Naive B cell (primary cell): ENCODE measurements at places on chromosomes 3 and 15. TPM values are rescaled to one million over a fixed set of nuclear protein-coding genes. Genes with fewer than 3 reads are reported as not detected.
A peak's percentile ranks its signal among the peaks of the same experiment; 100 is the strongest.

CCR5 gene
- polyA plus RNA-seq = not detected

BOC gene
- polyA plus RNA-seq = not detected

CISH gene
- polyA plus RNA-seq = 0.80 TPM

LRTM1 gene
- not detected for polyA plus RNA-seq

- DNase-seq = no peak
Observed at GRCh38 chr15:73386886-73387506, 18.2 kb upstream of the HCN4 start.

DNA sequence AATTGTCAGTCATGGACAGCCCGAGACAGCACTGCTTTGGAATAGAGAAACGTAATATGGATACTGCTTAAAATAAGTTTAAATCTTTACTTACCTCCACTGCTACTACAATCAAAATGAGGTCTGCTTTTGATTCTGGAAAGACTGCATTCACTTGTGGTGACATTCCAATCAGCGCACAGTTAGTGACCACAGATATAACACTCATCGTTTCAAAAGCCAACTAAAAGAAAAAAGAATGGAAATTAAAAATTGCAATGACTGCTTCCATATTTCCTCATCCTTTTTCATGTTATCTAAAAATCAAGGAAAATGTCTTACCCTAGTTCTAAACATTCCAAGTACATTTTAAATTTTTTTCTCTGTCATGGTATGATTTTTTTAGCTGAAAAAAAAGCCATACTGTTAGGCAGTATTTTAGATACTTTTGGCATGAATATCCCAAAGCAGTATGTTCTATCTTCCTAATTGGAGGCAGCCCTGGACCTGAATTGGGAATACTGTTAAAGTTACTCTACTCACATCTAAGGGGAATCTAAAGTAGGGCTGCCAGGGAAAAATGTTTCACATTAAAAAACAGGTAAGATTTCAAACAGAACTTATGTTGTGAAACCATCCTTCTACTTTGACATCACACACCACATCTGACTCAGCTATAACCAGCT is 72.1 kb downstream of the ANO10 start:
- DNase-seq = no peak

GRCh38 chr3:142278451-142278850 is 53.1 kb upstream of the GK5 start:
- DNase-seq = no peak

- peak; percentile 63 for DNase-seq
Observed at GRCh38 chr15:101156509-101157159, 95.2 kb downstream of the CHSY1 start.

- DNase-seq = no peak
Observed at GRCh38 chr3:25547943-25548674, 116.6 kb downstream of the TOP2B start.

DNA sequence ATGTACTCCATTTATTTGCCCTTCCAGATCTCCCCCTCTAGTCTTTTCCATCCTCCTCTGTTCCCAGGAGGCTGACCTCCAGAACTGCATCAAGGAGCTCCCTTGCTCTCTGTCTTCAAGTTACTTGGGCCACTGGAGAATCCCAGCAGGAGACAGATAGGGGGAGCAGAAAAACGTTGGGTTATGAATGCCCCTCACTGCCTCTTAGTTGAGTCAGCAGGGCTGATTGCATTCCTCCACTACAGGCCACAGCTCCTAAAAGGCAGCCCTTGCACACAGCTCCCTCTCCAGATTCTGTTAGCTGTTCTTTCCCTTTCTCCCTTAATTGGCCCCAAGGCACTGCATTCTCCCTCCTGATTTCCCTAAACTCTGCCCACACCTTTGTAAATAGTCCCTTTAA is 12.4 kb upstream of the CEP152 start:
- DNase-seq = no peak

DNA sequence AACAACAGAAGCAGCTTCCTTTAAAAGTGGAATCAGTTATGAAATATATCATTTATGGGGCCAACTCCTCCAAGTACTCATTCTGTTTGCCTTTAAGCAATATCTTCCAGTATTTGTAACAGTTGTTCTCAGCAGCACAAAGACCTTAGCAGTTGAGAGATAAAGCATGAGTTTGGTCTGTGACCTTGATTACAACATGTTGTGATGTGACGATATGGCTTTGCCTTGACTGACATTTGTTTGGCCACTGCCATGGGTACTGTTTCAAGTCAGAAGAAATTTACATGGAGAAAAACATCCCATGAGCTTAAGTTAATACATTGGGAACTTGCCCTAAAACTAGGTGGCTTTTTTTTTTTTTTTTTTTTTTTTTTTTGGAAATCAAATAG is 175.1 kb upstream of the KBTBD8 start:
- no peak for DNase-seq

DNA sequence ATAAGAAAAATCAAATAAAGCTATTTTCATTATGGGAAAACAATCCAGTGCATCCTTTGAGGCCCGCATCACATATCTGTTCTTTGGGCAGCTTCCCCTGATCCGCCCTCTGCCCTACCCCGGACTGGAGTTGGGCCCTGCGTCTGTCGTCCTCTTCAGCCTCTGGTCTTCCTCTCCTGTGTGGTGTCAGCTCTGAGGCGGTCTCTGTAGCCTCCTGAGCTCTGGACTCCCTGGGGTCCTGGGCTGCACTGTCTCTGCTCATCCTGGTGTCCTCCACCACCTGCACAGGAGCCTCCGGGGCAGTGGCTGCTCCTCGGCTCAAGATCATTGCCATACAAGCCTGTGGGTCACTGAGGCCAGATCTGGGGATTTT is 7.4 kb upstream of the SNX22 start:
- no peak for DNase-seq

- no peak for DNase-seq
Observed at GRCh38 chr3:111650378-111651275, 55.5 kb upstream of the ZBED2 start.

DNA sequence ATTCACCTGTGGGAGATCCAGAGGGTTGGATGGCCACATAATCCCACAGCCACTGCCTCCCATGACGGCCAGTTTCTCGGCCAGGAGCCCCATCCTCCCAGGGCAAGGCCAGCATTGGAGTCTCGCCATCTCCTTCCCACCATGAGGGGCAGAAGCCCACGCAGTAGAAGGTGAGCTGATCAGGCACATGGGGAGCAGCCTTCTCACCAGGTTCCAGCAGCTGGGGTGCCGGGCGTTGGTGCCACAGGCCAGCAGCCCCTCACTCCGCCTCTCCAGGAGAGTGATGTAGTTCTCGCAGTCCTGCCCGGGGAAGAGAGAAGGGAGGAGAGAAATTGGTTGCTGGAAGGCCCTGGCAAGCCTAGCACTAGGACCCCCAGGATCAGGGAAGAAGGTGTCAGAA is 16.1 kb downstream of the SEMA7A start:
- DNase-seq = no peak

DNA sequence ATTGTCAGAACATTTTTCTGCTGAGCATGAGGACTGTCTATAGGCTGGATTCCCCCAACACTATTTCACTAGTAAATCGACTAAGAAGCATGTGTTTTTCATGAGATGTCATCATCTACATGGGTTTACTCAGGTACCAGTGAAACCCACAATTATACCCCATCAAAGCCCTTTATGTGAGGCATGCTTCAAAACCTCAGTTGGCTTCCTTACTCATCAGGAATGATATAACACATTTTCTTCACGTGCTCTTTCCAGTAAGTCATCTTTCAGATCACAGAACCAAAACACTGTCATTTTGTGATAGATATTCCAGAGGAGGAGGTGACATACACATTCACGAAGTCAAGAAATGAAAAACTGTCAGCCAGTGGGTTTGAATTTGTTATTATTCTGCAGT is 116.5 kb downstream of the ANO10 start:
- no peak for DNase-seq

DNA sequence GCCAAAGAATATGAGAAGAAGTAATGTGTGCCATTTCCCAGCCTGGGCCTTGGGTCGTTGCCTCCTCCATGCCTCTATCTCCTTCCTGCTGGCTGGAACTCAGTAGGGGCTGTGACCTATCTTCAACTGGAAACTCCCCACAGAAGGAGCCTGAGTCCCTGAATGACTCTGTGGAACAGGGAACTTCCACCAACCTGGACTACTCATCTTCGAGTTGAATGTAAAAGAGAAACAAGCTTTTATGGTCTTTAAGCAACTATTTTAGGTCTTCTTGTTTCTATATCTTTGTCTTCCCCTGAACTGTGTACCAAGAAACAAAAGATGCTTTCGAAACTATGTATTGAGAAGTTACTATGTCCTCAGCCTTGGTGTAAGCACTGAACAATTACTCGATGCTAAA is 355.3 kb upstream of the NR2F2 start:
- DNase-seq = no peak

DNA sequence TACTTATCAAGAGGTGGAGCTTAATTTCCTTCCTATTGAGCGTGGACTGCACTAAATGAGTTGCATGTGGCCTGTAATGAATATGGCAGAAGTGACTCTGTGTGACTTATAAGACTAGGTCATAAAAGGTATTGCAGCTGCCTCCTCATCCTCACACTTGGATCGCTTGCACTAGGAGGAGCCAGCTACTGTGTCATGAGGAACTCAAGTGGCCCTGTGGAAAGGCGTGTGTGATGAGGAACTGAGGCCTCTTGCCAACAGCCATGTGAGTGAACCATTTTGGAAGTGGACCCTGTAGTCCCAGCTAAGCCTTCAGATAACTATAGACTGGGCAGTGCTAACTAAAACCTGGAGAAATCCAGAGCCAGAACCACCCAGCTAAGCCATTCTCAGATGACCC is 7.1 kb upstream of the SLC30A4 start:
- no peak for DNase-seq

DNA sequence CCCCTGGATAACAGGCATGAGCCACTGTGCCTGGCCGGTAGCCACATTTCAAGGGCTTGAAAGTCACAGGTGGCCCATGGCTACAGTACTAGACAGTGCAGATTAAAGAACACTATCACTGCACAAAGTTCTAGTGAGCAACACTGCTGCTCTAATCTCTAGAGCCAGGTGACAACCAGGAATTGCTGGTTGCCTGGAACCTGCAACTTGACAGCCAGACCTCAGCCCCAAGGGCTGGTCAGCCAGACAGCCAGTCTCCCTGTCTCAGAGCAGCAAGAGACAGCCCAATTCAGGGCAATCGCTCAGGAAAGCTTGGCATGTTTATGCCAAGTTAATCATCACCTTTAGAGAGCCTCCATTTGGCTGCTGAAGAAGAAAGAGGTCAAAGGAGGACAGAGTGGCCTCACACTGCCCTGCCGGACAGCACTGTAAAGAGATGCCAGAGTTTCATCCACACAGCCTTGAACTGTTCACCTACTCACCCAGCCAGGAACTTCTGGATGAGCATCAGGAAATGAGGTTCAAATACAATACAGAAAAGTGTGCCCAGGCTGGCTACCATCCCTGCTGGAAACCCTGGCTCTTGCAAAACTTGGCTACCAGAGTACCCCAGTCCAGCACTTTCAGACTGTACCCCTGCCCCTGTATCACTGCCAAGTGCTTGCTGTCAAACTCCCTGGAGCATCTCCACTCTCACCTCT is 6.0 kb downstream of the CCDC12 start:
- no peak for DNase-seq

DNA sequence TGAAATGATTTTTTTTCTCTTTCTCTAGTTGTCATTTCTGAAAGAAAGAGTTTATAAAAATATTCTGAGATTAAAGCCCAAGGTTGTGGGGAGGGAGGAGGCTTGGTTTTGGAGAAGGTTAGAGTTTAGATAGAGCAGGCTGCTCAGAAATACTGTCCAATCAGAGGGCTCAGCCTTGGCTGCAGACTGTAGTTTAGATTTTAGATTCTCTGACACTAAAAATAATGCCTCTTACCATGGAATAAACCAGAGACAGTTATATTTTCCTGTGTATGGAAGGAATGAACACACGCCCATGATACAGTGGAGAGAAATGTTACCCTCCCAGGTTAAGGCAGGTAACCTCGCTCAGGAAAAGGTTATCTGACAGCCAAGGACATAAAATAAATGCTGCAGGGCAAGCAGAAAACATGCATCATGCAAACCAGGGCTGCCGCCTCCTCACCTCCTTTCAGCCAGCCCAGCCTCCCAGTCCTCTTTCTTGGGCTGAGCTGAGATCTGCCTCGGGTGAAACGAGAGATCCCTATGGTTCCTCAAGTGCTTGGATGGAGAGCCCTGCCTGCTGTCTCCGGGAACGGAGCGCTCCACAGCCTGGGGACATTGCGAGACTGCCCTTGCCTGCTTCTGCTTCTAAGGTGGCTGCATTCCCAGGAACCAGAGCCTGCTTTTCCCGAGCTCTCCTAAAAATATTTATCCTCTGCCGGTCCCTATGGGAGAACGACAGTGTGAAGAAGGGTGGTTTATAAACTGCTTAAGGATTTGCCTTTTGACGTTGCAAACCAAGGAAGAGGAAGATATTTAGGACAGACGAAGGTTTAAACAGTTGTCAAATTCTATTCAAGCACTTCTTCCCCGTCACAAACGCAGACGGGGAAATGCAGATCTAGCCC is 848 bp downstream of the NCEH1 start:
- DNase-seq = no peak
